Dermis blood vessel endothelial cell (primary cell): ENCODE measurements at places on chromosomes 3 and 15. TPM values are rescaled to one million over a fixed set of nuclear protein-coding genes. Genes with fewer than 3 reads are reported as not detected.

Gene BTBD1
- total RNA-seq = 131 and 146 TPM in 2 replicates

Gene HRG
- not detected in 2 replicates for total RNA-seq

Gene TPRG1
- total RNA-seq = not detected in 2 replicates

Gene GOLGA8T
- 0.05 TPM in 1 of 2 replicates, not detected in the other for total RNA-seq

Gene UBAP1L
- 1.6 and 2.7 TPM in 2 replicates for total RNA-seq

Gene ZBTB47
- 13.9 and 19.6 TPM in 2 replicates for total RNA-seq

Gene SLC35G2
- 28.8 and 31.4 TPM in 2 replicates for total RNA-seq

Gene COL6A6
- not detected in 2 replicates for total RNA-seq

Gene IGF2BP2
- total RNA-seq = 30.0 and 61.2 TPM in 2 replicates

Gene CD96
- total RNA-seq = not detected in 2 replicates

Gene CCDC54
- not detected in 2 replicates for total RNA-seq

Gene STAC
- 0.37 and 1.2 TPM in 2 replicates for total RNA-seq

Gene LRRC2
- under 0.01 and 0.09 TPM in 2 replicates for total RNA-seq

Gene GOLGA6D
- total RNA-seq = not detected in 2 replicates

Gene LMAN1L
- not detected in 2 replicates for total RNA-seq

Gene GOLGA8J
- total RNA-seq = 0.17 TPM in 1 of 2 replicates, not detected in the other

Gene GP9
- total RNA-seq = not detected in 2 replicates

Gene KIF7
- 0.85 and 1.2 TPM in 2 replicates for total RNA-seq

Gene RASA2
- total RNA-seq = 12.7 and 15.3 TPM in 2 replicates

Gene POLQ
- total RNA-seq = 3.9 and 8.1 TPM in 2 replicates

Gene FANCD2OS
- not detected in 2 replicates for total RNA-seq

Gene EXOSC7
- total RNA-seq = 39.1 and 50.4 TPM in 2 replicates

Gene TMCO5A
- not detected in 2 replicates for total RNA-seq

Gene CSTA
- total RNA-seq = not detected in 2 replicates

Gene DAPK2
- total RNA-seq = 6.5 and 21.1 TPM in 2 replicates
